ENCODE measurements at places on chromosomes 4 and X.

DNA sequence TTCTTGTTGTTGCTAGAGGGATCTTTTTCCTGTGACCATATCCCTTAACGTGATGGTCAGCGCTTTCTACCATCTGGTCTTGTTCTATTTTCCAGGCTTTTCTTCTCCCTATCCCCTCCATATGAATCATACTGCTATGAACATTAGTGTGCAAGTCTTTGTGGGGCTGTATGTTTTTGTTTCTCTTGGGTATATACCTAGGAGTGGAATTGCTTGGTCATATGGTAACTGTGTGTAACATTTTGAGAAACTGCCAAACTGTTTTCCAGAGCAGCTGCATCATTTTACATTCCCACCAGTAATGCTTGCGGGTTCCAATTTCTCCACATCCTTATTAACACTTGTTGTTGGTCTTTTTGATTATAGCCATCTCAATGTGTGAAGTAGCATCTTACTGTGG lies 121.4 kb downstream of the SPRY1 start:
- no peaks in the 10 kb centered on the region for H3K36me3 ChIP-seq
- H3K4me3 ChIP-seq = no peak overlapping the region
- no peak overlapping the region for H3K27ac ChIP-seq

GRCh38 chr4:87258677-87259076 lies 38.3 kb upstream of the KLHL8 start:
- no peak overlapping the region for H3K27ac ChIP-seq
- H3K36me3 ChIP-seq = no peaks in the 10 kb centered on the region
- no peak overlapping the region for H3K4me3 ChIP-seq
- H3K4me1 ChIP-seq = no peaks in the 10 kb centered on the region
- H3K27me3 ChIP-seq = peaks cover 4% of the 10 kb centered on the region

DNA sequence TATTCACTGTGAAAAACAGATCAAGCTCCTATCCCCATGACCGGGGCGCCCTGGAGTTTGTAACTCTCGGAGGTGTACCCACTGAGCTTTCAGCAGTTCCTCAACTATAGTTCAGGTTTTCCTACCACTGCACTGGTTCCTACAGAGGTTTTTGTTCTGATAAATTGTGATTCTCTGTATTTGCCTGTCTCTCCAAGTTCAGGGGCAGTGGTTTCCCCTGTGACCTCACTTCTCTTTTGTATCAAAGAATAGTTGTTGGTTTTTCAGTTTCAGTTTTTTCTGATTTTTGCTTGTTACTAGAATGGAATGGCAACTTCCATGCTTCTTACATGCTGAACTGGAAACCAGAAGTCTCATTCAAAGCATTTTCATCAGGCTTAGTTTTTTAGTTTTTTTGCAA lies 56.8 kb upstream of the PLS3 start:
- H3K4me1 ChIP-seq = no peaks in the 10 kb centered on the region
- H3K27ac ChIP-seq = no peak overlapping the region
- no peaks in the 10 kb centered on the region for H3K36me3 ChIP-seq
- no peak for DNase-seq
- no peaks in the 10 kb centered on the region for H3K27me3 ChIP-seq
- H3K4me3 ChIP-seq = no peak overlapping the region

DNA sequence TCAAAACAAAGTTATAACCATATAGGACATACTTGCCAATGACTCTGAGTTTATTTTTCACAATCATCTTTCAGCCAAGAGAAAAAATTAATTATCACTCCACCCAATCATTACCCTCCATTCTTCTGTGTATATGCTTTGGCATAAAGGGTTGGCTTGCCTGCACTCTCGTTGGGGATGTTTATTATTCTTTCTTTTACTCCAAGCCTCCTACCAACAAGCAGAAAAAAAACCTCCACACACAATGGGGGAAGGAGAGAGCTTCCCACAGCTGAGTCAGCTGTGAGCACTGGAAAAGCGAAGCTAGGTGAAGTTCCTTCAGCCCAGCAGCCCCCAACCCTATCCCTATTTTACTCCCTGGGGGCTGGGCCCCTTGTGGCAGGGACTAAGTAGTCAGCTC lies 1.5 kb downstream of the OPHN1 start:
- peaks cover 40% of the 10 kb centered on the region for H3K27me3 ChIP-seq
- DNase-seq = no peak
- H3K4me3 ChIP-seq = no peak overlapping the region
- H3K4me1 ChIP-seq = peaks cover 10% of the 10 kb centered on the region

DNA sequence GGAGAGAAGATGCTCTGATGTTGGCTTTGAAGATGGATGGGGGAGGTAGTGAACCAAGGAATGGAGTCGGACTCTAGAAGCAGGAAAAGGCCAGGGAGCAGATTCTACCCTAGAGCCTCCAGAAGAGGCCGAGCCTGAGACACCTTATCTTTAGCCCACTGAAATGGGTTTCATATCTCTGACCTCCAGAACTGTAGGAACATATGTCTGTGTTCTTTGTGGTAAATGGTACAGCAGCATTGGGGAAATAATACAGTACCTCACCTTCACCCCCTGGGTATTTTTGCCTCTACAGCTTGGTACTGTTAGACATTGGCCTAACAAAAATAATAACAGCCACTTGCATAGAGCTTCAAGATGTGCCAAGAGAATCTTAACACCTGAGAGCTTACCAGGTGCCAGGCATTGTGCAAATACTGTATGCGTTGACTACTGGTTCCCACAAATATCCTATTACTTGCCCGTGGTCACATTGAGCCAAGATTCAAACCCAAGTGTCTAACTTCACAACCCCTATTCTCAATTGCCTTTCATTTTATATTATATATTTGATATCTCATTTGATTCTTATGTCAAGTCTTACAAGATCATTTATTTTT lies 57.0 kb upstream of the PGM2 start:
- no peaks in the 10 kb centered on the region for H3K27me3 ChIP-seq
- H3K4me3 ChIP-seq = no peak overlapping the region
- no peaks in the 10 kb centered on the region for H3K36me3 ChIP-seq
- peaks cover 9% of the 10 kb centered on the region for H3K4me1 ChIP-seq

DNA sequence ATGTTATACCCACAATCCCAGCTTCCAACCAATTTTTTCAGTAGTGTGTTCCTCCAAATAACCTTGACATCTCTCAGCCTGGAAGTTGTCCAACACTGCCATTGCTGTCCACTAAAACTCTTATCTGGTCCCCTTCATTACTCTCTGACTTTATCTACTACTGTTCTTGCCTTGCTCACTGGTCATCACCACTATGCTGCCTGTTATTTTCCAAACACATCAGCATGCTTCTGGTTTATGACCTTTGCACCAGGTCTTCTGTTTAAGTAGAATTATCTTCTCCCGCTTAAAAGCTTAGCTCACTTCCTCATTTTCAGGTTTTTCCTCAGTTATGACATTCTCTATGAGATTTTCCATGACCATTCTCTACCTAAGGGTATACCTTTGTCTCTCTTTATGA lies 5.5 kb downstream of the ELMOD2 start:
- H3K4me1 ChIP-seq = peaks cover 12% of the 10 kb centered on the region
- no peak for DNase-seq
- H3K36me3 ChIP-seq = peaks cover 26% of the 10 kb centered on the region
- no peak overlapping the region for H3K4me3 ChIP-seq
- no peak overlapping the region for H3K27ac ChIP-seq
